ENCODE measurements at places on chromosomes 2 and 18. TPM values are rescaled to one million over a fixed set of nuclear protein-coding genes. Genes with fewer than 3 reads are reported as not detected.

TM4SF20 gene
- not detected for total RNA-seq

EML6 gene
- total RNA-seq: 2.1 TPM

STK11IP gene
- total RNA-seq: 20.2 TPM

GNLY gene
- total RNA-seq: not detected

CPLX4 gene
- not detected for total RNA-seq

KYNU gene
- total RNA-seq: not detected

GRP gene
- total RNA-seq: not detected

ARHGAP25 gene
- total RNA-seq: 2.0 TPM

CNGA3 gene
- not detected for total RNA-seq

C2orf81 gene
- total RNA-seq: 0.71 TPM

ATP6V1C2 gene
- not detected for total RNA-seq

IHH gene
- total RNA-seq: not detected

ZRANB3 gene
- 7.9 TPM for total RNA-seq

PDE11A gene
- 0.51 TPM for total RNA-seq

ROCK1 gene
- total RNA-seq: 53.7 TPM

IMPA2 gene
- 7.3 TPM for total RNA-seq

ARL4C gene
- total RNA-seq: 8.3 TPM

PLEK gene
- 0.11 TPM for total RNA-seq

GRCh38 chr2:10341193-10341592 is 38.5 kb downstream of the HPCAL1 start:
- DNase-seq: no peak

GRCh38 chr2:151522556-151522955 is 112.9 kb downstream of the RIF1 start:
- DNase-seq: no peak

GRCh38 chr2:151767536-151767935 is 33.3 kb upstream of the NEB start:
- DNase-seq: peak; percentile 32

DNA sequence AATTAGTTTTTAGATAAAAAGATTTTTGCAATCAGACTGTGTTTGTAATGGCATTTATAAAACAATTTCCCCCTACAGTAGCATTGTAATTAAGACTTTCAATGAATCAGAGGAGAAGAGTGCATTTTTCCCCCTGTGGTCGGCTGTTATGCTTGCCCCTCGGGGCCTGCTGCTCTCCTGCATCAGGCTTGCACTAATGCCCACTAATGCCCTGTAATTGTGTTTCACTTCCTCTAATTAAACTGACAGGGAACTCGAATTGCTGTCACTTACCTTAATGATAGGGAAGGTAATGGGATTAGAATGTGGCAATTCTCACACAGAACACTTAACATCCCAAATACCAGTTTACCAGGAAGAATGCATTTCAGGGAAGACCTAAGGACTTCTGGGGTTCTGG is 61.2 kb upstream of the LRRTM1 start:
- no peak for DNase-seq

DNA sequence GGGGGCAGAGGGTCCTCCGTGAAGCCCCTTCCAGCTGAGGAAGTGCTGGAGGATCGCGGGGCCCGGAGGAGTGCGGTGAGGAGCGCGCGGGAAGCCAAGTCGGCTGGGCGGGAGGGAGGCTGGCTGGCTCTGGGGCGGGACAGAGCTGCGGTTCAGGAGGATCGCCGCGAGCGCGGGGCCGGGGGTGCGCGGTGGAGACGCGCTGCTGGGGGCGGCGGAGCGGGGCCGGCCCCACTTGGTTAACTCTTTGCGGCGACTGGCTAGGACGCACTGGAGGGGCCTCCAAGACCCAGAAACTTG is 464 bp downstream of the CYBRD1 start:
- no peak for DNase-seq

DNA sequence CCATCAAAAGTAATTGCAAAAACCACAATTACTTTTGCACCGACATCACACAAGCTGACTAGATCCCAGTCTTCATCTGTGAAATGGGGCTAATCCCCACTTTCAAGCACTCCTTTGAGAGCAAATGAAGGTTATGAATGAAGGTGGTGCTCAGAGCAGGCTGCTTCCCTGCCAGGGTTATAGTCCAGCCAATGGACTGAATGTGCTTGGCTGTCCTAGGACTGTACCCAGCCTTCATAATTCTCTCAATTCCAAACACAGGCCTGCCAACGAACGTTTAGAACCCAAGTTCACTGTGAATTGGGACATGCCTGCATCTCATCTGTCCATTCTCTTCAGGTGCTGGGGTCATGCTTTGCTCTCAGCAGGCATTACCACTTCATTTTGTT is 27.8 kb upstream of the ICOS start:
- DNase-seq: no peak

DNA sequence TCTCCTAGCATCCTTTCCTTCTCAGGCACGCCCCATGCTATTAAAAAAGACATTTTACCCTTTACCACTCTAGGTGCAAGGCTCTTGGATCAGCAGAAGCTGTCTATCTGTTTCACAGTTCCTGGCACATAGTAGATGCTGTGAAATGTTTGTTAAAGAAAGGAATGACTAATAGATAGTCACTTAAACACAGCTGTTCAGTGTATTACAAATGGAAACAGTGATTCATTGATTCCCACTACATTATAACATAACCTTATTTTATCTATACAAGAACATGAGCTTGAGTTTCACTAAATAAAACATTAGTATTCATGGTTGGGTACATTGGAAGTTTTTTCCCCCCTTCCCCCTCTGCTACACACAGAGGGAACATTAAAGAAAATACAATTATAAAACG is 142.1 kb downstream of the ASXL3 start:
- no peak for DNase-seq

DNA sequence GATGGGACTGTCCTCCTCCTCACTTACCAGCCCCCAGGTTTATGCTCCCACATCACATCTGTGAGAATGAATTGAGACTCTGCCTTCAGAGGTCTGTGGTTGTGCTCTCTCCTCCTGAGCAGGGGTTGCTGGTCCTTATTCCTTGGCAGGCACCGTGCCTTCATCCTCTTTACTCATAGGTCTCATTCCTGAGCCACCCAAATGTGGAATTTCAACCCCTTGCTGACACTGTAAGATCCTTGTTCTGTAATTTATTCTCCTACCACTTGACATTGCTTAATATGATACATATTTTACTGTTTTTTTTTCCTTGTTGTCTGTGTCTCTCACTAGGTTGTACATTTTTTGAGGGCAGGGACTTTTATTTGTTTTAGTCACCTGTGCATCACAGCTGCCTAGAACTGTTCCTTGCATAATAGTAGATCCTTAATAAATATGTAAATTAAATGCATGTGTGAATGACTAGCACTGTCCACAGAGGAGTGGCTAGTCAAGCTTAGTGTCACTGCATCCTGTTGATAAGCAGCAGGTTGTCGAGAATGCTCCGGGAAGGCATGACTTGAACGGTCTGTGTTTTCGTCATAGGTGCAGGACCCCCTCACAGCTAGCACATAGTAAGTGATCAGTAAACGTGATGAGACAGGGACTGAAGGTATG is 180.6 kb downstream of the ZNF407 start:
- DNase-seq: no peak

GRCh38 chr2:136119717-136120675 is 2.0 kb upstream of the CXCR4 start:
- no peak for DNase-seq

GRCh38 chr2:120820263-120820952 is 84.7 kb downstream of the GLI2 start:
- DNase-seq: no peak

DNA sequence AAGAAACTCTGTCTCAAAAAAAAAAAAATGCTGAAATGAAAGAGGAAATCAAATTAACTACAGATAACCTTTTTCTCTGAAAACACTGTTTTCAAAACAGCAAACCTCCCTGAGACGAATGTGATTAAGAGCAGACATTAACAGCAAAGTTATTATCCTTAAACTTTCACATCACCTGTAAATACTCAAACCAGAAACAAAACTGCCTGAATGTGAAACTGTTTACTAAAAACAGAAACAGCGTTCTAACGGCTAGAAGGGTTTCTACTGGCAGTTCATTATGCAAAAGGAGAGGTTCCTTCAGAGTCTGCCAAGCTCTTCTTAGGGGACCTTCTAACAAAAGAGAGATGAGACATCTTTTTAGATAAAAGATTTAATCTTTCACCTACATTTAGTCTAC is 45.9 kb downstream of the PNO1 start:
- DNase-seq: no peak

- no peak for DNase-seq
Measured at GRCh38 chr18:48721312-48721711, 182.5 kb downstream of the CTIF start.

- DNase-seq: no peak
Measured at GRCh38 chr2:133484106-133484505, 84.2 kb downstream of the NCKAP5 start.

DNA sequence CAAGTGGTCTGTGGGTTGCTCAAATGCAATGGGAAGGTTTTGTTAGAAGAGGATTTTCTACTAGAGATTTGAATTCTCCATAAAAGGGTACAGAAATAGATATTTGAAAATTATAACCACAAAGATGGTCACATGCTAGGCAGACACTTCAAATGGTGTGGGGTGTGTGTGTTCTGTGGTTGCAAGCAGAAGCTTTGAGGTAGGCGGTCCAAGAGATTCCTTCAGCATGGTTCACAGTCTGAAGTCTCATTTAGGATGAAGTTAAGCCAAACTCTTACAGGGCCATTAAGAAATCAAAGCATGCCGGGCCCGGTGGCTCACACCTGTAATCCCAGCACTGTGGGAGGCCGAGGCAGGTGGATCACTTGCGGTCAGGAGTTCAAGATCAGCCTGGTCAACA is 38.3 kb upstream of the RMDN2 start:
- no peak for DNase-seq

DNA sequence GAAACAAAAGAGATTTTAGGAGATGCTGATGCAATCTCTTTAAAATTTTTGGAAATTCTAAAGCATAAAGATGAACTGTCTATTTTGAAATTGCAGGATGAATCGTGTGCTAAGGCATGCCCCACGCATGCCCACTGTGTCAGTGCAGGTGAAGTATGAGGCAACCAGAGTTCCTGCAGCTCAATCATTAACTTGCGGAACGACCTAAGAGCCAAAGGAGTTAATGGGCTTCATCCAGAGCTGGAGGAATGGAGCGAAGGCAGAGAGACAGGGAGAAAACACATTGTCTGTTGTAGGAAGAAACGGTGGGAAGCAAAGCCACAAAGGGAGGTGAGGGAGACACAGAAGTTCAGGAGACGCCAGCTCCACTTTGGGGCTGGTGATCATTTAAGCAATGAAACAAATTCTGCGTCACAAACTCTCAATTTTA is 265.2 kb downstream of the CCDC85A start:
- DNase-seq: no peak

DNA sequence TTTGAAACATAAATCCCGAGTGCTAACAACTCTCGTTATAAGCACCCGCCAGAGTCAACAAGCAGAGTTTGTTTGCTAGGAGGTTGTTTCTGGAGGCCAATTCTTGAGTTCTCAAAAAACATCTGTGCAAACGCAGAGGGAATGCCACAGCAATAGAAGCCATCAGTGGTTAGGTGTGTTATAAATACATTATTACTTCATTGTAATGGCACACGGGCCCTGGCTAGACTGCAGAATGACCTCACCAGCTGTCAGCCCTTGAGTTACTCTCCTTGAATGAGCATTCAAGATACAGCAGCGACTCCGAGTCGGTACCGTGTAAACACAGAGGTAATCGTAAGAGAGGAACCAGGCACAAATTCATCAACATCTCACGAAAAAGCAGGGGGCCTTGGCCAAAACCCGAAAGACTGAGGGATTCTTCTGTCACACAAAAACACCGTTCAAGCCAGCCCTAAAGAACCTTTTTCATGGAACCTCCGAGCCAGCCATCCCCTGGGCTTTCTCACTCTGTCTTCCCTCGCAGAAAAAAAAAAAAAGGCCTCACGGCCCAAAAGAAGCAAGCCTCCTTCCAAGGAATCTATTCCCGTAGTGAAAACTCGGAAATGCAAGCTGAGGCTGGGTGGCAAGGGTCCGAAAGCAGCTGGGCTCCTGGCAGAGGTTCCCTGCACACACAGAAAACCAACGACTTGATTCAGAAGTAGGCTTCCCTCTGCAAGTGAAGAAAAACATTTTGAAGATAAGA is 133.7 kb upstream of the MEIS1 start:
- no peak for DNase-seq

GRCh38 chr2:238719641-238720040 is 128.2 kb upstream of the TWIST2 start:
- DNase-seq: no peak

- DNase-seq: peak; percentile 30
Measured at GRCh38 chr2:161138429-161138828, 21.8 kb upstream of the TANK start.

GRCh38 chr2:95037384-95037839 is 11.9 kb downstream of the MAL start:
- DNase-seq: no peak

GRCh38 chr2:168322325-168323007 is 75.1 kb upstream of the STK39 start:
- no peak for DNase-seq

DNA sequence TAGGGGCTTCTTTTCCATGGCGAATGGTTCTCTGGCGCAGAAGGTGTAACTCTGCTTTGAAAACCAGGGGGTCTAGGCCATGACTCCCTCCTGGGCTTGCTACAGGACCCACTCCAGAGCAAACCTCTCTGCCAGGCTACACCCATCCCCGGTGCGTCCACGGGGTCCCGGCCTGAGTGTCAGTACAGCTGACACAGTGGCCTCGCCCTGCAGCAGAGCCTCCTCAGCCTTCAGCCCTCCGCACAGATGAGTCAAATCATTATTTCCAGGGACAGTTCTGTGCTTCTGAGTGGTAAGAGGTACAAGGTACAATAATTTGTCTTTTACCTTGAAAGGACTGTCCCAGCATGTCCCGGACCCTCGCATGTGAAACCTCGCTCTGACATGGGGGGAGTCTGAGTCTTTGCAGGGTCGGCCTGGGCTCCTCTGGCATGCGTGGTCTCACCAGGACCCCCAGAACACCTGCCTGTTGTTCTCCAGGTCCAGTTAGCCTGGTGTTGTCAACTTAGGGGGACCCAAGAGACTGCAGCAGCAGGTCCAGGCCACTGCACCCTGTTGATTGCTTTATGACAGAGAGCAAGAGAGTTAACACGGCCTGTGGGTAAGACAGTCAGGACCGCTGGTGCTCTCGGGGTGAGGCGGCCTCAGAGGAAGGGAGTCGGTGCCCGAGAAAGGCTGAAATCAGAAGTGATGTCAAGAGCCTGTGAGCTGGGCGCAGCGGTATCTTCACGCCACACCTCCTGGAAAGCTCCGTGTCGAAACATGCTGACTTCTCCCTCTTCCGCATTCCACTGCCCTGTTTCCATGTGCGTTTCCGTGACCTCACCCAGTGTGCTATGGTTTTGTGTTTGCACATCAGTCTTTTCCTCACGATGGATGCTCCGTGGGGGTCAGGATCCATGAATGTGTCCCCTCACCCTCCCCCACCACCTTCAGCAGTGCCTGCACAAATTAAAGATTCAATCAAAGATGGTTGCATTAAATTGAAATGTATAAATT is 340.1 kb downstream of the EIPR1 start:
- DNase-seq: no peak

DNA sequence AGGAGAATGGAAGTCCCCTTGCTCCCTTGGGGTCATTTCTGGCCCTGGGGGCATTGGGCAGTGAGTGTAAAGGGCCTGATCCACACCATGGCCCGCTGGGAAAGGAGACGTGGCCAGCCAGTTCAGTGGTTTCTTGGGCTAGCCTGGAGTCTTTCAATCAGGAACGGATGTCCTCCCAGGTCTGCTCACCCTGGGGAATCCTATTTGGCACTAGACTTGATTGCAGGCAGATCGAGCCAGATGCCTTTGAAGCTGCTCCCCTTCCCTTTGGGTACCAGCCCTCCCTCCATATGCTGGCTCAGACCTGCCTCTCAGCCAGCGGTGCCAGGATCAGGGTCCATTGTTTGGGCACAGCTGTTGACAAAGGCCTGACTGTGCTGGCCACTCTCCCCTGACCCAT is 11.0 kb downstream of the FBLN7 start:
- no peak for DNase-seq

Measured in endothelial cell of umbilical vein (primary cell).